ENCODE measurements at places on chromosomes 1 and 21.
A peak's percentile ranks its signal among the peaks of the same experiment; 100 is the strongest.

DNA sequence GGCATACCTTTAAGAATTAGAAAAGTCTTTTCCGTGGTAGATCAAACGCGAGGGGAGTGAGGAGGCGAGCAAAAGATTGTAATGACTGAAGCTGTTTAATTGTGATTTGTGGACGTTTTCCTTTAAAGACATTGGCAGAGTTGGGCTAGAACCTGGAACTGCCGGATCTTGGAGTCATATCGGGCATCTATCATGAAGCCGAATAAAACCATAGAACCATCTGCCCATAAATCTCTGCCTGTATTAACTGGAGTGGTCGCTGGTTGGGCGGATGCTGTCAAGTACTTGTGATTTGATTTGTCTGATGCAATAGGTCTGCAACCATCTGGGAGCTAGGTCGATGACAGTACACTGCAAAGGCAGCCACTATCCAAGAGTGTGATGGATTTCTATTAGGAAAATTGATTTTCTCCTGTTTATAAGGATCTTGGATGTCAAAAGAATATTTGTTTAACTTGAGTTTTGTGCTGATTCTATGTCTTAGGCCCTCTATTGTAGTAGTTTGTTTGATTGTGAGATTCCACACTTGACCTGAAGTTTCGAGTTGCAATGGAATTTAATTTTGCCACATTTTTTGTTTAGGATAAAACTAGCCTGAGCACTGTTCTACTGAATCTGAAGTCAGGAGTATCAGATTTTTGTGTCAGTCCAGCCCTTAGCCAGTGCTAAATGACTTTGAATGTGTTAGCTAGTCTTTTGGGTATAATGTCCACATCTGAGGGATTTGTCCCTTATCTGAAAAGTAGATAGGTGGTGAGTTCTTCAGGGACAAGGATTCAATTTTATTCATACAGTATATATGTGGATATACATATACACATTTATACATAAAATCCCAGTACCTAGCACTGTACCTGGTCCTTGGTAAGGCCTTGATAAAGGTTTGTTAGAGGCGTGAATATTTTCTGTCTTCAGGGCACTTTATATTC is 1.2 kb downstream of the SARS1 start:
- DNase-seq = no peak

GRCh38 chr1:17206196-17206595 is 1.3 kb downstream of the PADI1 start:
- no peak for DNase-seq

- DNase-seq = peak; percentile 56
These were observed 59.3 kb downstream of the H3-3A start for GRCh38 chr1:226121587-226122400.

- no peak for DNase-seq
These were observed 158.5 kb upstream of the FGGY start for GRCh38 chr1:59138402-59138801.

DNA sequence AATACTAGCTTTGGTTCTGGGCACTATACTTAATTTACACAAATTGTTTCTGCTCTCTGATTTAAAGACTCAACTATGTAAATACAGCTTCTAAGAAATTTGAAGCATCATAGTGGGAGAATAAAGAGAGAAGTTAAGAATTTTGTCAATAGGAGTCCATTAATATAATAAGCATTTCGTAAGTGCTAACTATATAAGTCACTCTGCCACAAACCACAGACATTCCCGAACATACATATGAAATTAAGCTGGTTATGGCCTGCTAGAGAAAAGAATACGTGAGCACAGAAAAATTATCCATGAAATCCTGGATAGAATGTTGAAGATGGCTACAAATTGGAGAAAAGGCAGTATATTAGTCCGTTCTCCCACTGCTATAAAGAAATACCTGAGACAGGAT is 526.2 kb downstream of the MRPL39 start:
- no peak for DNase-seq

- DNase-seq = peak; percentile 1
These were observed 104.8 kb downstream of the HLX start for GRCh38 chr1:220983877-220984635.

Data from Jurkat, Clone E6-1 (cell line).